CD4-positive, alpha-beta T cell treated with Interleukin-15 for 4 hours (primary cell): ENCODE measurements at places on chromosomes 3 and 15.
A peak's percentile ranks its signal among the peaks of the same experiment; 100 is the strongest.

GRCh38 chr15:73927476-73928240, 1.4 kb downstream of the LOXL1 start:
- DNase-seq: peak; percentile 70

DNA sequence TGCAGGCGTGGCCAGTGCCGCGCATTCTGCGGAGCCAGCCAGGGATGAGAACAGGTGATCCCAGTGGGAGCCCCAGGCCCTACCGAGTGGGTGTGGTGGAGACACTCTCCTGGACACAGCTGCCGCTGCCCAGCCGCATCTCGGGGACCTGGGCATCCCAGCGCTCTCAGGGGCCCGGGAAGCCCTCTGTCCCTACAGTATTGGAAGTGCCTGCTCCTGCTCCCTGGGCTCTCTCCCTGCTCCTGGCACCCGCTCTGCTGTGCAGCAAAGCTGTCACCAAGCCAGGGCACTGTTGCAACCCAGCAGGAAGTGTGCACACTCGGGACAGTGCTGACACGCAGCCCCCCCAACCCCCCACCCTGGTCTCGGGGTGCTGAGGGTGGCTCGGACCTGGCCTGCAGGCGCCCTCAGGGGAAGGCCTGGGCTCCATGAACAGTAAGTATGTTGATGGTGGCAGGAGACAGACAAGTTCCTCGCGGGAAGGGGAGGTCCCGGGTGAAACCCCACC, 1177.4 kb upstream of the GBE1 start:
- DNase-seq: no peak

DNA sequence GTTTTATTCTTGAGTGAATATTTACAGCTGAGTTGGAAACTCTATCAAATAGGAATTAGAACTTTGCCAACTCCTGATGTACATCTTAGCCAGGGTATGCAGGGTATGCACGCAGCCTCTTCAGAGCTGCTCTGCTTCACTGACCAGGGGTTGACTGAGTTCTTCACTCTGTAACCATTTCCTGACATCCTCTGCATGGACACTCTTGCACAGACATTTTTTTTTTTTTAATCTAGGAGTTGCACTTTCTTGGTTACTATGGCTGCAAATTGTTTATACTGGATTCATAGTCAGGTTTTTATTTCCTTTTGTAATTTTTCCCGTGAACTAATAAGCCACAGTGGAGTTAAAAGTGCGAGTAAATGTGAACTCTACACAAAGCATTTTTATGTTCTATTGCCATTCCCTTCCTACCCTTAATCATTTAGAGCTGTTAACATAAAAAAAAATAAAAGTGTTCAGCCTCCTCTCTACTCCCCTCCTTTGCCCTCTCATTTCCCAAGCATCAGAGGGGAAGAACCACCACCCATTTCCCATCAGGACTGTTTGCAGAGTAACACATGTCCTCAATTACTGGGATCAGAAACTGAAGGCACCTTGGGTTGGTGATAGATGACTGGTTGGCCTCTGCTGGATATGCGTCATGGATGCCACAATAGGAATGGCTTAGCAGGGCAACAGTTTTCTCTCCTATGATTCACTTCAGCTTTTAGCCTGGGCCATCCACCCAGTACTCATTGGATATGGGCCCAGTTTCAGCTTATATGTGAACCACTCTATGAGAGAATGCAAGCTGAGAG, 54.0 kb downstream of the DUT start:
- DNase-seq: no peak

GRCh38 chr3:172133838-172134237, 94.5 kb downstream of the FNDC3B start:
- DNase-seq: no peak

DNA sequence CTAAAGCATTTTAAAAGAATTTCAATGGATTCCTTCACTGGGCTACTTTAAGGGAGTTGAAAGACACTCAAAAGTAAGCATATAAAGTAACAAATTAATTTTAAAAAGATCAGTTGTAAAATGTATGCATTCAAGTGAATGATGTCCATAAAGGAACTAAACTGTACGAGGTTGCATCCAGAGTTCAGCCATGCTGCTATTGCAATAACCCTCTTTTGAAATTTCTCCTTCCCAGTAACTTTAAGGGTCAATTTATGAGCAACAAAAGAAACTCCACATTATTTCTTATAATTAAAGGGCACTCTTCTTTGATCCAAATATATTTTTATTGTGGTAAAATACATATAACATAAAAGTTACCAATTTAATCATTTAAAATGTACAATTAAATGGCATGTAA, 22.9 kb downstream of the BTLA start:
- DNase-seq: no peak

GRCh38 chr3:128515-129172, 67.9 kb upstream of the CHL1 start:
- DNase-seq: no peak

DNA sequence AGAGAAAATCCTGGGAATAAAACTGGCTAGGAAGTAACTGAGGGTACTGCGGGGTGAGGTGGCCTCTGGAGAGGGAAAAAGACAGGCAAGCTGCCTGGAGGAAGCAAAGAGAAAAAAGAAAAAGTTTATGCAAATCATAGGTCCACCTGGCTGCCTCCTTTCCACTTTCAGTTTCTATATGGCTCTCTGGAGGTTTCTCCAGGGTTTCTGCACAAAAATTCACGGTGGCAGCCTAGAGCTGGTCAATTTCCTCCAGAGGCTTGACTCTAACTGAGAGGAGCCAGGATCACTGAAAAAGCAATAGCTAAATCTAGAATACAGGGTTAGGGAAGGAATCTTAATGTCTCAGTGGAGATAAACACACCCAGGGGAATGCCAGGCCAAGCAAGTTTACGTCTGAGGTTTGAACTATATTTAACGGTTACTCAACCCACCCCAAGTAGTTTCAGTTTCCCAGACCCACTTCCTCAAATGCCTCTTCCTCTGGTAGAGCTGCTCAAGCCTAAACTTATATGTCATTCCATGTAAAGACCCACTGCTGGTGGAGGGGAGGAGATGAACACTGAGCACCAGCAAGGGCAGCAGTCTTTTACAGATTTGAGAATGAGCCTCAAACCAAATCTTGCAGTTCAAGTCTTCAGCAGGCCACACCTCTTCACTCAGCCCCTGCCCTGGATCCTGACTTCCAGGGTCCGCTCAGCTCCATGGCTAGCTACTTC, 5.7 kb downstream of the LYSMD2 start:
- DNase-seq: peak; percentile 56

DNA sequence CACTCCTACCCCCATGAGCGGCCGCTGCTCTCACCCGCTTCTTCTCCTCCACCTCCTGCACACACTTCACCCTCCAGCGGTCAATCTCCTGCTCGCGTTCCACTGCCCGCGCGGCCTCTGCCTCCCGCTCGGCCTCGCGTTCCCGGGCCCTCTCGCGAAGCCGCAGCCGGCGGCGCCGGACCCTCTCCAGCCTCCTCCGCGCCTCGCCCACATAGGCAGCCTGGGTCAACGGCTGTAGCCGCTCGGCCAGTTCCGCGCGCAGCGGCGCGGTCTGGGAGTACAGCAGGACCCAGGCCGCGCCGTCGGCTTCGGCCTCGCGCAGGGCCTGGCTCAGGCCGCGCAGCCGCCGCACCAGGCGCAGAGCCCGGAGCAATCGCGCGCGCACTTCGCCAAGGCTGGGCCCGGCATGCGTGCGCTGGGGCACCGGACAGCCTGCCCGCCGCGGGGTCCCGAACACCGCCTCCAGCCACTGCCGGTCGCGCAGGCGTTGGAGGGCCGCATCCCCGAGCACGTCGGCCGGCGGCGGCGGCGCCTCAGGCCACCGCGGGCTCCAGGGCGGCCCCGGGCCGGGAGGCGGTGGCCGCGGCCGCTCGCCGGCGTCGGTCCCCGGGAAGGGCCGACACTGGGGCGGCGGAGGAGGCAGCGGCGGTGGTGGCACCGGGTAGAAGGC, 595 bp downstream of the PDCD7 start:
- peak; percentile 1 for DNase-seq

DNA sequence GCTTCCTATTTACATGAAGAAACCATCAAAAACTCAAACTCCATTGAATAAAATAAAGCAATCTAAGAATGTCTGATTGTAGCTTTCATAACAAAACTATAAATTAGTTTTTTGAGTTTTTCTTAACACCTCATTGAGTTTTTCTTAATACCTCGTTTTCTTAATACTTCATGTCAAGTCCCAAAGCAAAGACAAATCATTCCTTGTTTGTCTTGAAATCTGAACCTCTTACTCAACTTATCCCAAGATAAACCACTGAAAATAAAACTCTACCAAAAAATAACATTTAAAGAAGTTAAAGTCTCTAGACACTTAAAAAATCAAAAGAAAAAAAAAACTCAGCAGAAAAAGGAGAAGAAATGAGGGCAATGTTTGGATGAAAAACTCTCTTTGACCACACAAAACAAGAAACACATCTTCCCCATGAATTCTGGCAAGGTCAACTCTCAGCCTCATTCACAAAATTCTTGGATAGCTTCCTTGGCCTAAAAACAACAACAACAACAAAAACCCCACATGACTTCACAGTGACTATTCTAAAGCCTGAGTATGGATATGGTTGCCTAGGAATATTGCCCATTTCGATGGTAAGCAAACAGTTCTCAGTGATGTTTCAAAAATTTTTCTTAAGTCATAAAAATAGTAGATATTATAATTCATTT, 38.2 kb downstream of the TMCC1 start:
- no peak for DNase-seq

DNA sequence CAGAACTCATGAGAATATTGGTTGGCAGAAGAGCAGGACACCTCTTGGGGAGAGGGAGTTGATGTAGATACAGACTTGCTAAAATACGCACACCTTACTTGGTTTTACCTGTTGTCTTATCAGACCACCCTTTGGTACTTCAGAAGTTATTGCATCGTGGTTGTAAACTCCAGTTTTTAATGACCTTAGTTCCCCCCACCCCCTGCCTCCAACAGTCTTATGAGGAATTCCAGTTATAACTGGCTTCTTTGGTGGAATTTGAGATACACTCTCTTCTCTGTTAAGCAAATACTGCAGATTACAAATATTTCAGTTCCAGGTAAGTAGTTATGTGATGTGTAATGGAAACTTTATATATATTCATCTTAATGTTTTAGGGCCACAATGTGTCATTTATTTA, 5.0 kb downstream of the SLC25A38 start:
- no peak for DNase-seq

DNA sequence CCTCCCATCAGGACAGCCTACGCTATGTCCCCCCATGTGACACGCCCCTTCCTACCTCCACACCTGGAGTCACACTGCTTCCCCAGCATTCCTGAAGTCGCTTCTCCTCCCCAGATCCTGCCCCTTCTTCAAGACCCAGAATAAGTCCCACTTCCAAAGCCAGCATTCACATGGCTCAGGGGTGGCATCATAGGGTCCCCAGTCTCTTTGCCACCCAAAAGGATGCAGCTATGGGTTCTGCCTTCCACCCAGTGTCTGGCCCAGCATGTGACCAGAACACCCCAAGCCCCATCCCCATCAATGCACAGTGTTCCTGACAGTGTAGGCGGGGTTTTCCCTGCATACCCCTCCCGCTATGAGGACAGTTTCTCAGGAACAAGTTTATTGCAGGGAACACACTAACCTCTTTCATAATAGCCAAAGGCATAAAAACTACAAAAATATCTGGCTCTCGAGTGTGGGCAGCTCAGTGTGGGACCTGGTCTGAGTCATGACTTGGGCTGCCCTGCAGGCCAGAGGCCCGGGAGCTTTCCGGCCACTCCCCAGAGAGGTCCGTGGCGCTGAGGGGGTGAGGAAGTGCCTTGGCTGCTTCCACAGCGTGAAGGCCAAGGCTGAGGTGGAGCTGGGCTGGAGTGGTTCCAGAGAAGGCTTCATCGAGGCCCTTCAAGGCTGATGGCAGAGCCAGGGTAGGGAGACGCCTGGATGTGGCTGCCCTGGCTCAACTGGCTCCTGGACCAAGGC, 5.8 kb downstream of the ISLR start:
- DNase-seq: no peak

GRCh38 chr3:67109651-67110204, 111.6 kb downstream of the KBTBD8 start:
- DNase-seq: no peak
